ENCODE measurements at places on chromosomes 3 and 15.

- no peak for DNase-seq
Measured at GRCh38 chr3:61577760-61578159, 16.4 kb downstream of the PTPRG start.

DNA sequence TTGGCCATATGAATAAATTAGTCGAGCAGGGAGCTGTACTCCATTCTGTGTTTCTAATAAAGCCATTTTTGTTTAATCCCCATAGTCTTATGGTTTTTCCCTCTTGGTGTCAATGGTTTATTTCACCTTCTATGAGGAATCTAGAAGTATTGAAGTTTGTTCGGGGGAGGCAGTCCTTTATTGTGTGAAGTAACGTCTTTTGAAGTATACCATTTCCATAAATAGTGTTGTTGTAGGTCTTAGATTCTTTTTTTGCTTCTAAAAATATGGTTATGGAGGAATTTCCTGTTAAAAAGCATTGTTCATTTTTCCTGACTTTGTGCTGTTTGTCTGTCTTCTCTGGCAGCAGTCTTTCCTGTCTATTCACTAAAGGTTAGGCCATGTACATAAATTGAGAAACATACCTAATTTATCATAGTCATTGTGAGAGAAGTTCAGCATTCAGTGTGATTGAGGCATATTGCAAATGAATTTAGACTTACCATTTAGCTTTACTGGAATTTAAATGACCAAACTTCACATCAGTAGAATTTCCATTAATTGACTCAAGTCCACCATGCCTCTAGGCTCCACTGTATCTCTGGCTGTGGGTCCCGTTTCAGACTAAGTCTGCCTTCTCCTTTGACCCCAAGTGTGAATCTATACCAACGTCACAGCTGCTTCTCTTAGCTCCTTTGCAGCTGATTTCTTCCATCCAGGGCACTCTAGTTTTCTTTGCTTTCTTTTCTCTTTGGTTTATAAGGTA is 37.3 kb downstream of the YEATS2 start:
- DNase-seq: no peak

DNA sequence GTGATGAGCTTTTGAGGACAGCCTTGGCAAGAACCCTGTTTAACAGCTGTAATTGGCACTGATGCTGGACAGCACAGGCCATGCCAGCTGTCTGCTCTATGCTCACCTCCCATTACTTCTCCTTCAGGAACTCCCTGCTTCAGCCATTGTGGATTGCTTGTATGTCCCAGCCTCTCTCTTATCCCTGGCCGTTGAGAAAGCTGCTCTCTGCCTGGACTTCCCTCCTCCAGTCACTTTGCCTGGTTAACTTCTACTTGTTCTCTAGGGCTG is 444.5 kb downstream of the EPHB1 start:
- no peak for DNase-seq

- DNase-seq: no peak
Measured at GRCh38 chr3:139227827-139228226, 116.0 kb upstream of the MRPS22 start.

GRCh38 chr15:93469994-93470393 is 381.0 kb upstream of the RGMA start:
- DNase-seq: no peak

DNA sequence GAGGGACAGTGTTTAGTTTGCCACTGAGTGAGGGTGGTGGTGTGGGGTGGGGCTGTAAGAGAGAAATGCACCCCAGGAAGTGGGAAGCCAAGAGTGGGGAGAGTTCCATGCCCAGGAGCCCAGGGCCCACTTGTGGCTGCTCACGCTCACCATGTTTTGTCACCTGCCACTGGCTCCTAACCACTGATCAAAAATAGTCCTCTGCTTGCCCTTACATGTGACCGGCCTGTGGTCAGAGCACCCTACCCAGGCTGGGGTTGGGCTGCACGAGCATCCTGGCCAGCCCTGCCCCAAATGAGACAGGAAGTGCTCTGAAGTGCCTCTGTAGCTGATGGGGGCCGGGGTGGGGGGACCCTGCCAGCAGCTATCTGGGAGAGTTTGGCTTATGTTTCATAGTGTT is 216.3 kb downstream of the RPLP1 start:
- no peak for DNase-seq

DNA sequence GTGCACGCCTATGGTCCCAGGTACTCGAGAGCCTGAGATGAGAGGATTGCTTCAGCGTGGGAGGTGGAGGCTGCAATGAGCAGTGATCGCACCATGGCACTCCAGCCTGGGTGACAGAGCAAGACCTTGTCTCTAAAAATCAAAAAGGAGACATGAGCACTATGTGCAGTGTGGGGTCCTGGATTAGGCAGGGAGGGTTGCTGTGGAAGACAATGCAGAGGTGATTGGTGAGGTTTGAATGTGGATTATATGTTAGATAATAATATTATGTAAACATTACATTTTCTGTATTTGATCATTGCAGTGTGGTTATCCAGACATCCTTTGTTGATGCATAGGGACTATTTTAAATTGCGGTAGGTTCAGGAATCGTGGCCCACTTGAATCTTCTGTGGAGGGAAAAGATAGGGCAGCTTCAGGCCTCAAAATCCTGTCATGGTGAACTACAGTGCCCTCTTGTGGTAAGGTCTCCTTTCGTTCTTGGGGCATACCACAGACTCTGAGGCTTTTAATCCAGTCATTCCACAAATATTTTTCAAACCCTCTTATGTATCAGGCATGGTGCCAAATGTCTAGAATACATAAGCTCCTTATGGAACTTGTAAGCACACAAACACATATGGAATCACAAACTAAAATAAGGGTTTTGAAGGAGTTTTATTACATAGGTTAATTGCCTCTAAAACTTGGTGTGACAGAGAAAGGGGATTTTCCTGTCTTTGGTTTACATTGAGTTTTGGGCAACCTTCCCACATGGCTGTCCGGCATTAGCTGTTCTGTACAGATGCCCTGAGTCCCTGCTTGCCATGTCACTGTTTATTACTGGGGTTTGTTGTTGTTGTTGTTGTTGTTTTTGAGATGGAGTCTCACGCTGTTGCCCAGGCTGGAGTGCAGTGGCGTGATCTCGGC is 37.7 kb downstream of the GPD1L start:
- peak; percentile 59 for DNase-seq

DNA sequence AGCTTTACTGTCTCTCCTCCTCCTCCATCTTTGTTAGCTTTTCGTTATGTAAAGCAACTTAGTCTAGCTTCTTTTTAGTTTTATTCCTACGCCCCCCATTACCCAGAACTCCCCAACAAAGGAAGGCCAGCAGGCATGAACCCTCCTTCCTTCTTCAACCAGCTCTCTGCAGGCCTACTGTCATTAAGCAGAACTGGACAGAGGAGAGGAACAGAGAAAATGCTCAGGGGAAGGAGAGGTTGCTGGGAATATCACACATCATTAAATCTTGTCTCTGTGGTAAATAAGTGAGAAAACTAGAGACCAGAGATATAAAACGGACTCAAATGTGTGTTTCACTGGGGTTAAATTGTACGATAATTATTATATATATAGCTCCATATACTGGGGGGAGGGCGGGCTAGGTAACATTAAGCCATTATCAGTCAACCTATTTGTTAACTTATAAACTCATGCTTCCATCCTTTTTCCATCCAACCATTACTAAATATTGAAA is 19.3 kb upstream of the SLC28A1 start:
- DNase-seq: no peak

- no peak for DNase-seq
Measured at GRCh38 chr3:168933614-168934013, 729.9 kb downstream of the MECOM start.

GRCh38 chr15:75776065-75776423 is 63.4 kb upstream of the CSPG4 start:
- DNase-seq: peak; percentile 9

GRCh38 chr3:53161450-53161819 is 426 bp downstream of the PRKCD start:
- DNase-seq: peak; percentile 76

DNA sequence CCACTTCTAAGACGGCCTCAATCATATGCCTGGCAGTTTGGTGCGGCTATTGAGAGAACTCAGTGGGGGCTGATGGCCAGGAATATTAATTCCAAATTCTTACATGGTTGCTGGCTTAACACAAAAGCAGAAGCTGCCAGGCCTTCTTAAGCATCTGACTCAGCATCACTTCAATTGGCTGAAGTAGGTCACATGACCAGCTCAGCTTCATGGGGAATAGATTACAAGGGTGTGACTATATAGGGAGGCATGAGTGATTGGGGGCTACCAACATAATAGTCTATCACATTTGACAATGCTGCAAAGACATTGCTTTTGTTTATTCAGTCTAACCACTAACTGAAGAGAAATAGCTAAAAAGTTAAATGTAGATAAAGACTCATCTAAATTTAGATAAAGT is 101.6 kb upstream of the ANKRD28 start:
- DNase-seq: no peak

DNA sequence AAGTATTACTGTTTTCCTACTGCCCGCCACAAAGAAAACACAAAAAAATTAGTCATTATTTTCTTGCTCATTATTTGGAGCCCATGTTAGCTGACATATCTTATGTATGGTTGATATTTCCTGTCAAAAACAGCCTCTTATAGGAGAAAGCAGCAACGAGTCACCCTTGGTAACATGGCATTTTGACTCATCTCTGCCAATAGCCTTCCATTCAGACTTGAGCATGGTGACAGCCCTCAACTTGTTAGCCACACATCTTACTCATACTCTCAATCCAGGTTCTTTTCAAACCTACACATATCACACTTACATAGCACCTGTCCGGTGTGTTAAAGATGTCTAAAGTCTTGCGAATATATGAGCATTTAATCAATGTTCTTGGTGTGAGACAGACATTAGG is 109.4 kb upstream of the SAMMSON start:
- DNase-seq: peak; percentile 20

GRCh38 chr15:33150971-33151370 is 43.5 kb downstream of the FMN1 start:
- DNase-seq: peak; percentile 87

GRCh38 chr3:23071296-23071695 is 131.8 kb upstream of the UBE2E2 start:
- no peak for DNase-seq

- DNase-seq: no peak
Measured at GRCh38 chr15:82143390-82144385, 97.9 kb upstream of the MEX3B start.

DNA sequence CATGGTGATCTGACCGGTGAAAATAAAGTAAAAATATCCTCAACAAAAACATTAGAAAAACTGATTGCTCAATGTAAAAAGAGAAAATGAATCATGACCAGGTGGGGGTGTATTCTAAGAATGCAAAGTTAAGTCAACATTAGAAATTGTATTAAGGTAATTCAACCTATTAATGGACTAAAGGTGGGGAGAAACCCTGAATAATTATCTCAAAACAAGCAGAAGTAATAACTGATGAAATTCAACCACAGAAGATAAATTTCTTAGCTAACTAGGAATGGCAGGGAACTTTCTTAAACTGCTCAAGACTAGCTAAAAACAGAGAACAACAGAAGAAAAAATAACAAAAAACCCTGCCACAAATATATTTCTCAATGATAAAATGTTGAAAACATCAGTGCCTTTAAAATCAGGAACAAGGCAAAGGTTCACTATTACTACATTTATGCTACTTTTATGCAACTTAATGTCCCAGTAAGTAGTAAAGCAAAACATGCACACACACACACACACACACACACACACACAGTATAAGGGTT is 204.4 kb upstream of the THBS1 start:
- DNase-seq: peak; percentile 92

GRCh38 chr3:177855021-177855420 is 657.7 kb upstream of the TBL1XR1 start:
- no peak for DNase-seq

DNA sequence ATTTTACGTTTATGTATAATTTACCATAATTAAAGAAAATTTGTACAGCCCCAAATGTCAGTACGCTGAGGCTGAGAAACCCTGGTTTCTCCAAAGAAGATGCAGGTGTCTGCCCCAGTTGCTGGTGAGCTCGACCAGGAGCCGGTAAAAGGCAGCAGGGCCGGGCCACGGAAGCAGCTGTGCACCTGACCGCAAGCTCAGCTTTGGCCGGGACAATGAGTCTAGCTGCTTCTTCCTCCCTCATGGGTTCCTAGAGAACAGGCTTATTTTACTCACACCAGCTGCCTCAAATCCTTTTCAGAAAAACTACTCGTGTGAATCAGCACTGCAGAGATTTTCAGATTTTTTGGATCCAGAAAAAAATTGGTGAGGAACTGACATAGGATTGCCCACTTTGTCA is 18.0 kb upstream of the ZXDC start:
- no peak for DNase-seq

DNA sequence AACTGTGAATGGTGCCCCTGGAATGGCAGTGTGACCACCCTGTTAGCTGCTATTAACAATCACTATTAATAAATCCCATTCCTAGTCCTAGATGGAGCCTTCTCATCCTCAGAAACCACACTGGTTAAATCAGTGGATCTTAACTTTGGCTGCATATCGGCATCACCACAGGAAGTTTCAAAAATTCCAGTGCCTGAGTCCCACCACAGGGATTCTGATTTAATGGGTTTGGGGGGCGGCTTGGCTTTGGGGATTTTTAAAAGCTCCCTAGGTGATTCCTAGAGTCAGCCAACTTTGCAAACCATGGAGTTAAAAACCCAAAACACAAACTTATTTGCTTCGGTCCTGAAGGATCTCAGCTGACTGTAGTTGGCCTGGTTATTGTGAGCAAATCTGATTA is 3.1 kb downstream of the FAM107A start:
- DNase-seq: no peak

DNA sequence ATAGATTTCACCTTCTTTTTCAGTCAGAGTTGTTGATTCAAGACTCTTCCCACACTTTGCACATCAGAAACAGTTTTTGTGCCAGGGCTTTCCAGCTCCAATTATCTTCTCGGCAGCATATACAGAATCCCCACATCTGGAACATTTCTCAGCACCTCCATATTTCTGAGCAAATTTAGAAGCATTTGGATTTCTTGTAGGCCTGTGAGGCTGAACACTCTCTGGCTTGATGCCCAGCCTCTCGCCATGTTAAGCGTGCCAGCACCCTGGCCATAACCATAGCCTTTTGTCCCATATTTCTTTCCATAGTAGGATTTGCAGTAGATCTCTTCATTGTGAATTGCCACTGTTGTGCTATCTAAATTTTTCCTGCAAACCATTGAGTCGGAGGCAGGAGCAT is 28.3 kb downstream of the CD80 start:
- DNase-seq: no peak

- DNase-seq: peak; percentile 65
Measured at GRCh38 chr3:113736548-113737089, 9.4 kb downstream of the NAA50 start.

- no peak for DNase-seq
Measured at GRCh38 chr3:150091626-150092025, 120.9 kb upstream of the PFN2 start.

DNA sequence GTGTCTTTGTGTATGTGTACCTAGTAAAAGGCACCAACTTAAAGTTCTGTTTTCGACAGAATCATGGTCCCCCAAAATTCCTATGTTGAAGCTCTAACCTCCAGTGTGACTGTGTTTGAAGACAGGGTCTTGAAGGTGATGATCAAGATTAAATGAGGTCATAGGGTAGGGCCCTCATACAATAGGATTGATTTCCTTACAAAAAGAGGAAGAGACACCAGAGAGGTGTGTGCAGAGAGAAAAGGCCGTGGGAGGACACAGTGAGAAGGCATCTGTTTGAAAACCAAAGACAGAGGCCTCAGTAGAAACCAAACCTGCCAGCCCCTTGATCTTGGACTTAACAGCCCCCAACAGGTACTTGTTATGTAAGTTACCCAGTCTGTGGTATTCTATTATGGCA is 52.0 kb upstream of the CORO2B start:
- DNase-seq: peak; percentile 38
